Hepatocyte (in vitro differentiated cells): ENCODE measurements at places on chromosomes 3 and 15. TPM values are rescaled to one million over a fixed set of nuclear protein-coding genes. Genes with fewer than 3 reads are reported as not detected.

The WNT7A gene
- 0.13 and 0.28 TPM in 2 replicates for total RNA-seq

The PLSCR5 gene
- total RNA-seq = 0.60 and 2.0 TPM in 2 replicates

The CFAP44 gene
- total RNA-seq = 7.9 and 14.2 TPM in 2 replicates

The ABHD6 gene
- 19.1 and 25.1 TPM in 2 replicates for total RNA-seq

The UNC13C gene
- total RNA-seq = 10.3 and 10.9 TPM in 2 replicates

The SAMD7 gene
- not detected in 2 replicates for total RNA-seq

DNA sequence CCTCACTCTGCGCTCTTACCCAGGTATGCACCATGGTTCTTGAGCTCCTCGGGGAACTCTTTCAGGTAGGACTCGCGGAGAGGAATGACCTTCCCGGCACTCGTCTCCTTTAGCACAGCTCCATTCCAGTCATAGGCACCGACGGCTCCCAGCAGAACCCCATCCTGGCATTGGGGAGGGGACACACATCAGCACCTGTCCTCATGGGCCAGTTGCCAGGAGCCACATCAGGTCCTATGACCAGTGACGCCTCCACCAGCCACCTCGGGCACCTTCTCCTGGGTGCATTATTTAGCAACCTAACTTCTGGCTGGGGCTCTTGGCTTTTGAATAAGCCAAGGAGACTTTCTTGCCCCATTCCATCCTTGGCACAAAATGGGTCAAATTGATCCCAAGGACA, 61.9 kb downstream of the FEM1B start:
- DNase-seq = no peak

- no peak for DNase-seq
Measured at GRCh38 chr15:77989296-77990143, 88.0 kb downstream of the TBC1D2B start.
